ENCODE measurements at places on chromosomes 7 and 10.

DNA sequence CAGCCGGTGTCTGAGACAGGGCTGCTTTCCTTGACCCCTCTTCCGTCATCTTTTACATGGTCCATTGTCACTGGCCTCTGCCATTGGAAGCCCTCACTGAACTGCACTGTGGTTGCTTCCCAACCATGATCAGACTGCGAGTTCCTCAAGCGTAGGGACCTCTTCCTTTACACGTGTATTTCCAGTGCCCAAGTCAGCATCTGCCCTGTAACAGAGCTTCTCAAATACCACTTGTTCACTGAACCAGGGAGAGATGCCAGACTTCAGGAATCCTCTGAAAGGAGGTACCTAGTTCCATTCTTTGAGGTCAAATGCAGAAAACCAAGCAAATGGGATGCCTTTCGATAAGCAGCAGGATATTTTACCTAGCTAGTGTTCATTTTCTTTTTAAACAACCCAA is 145.1 kb downstream of the NRP1 start:
- no peak for DNase-seq

GRCh38 chr7:150631866-150632864 is at the start of gene GIMAP6:
Gene GIMAP6 (minus strand): TSS chr7:150632385. CDS start chr7:150630142, 2,243 bp downstream.
- DNase-seq: no peak

- DNase-seq: no peak
Measured at GRCh38 chr10:128398118-128398517, 271.9 kb upstream of the MKI67 start.

GRCh38 chr10:61089251-61089650 is 145.3 kb upstream of the RHOBTB1 start:
- DNase-seq: no peak

DNA sequence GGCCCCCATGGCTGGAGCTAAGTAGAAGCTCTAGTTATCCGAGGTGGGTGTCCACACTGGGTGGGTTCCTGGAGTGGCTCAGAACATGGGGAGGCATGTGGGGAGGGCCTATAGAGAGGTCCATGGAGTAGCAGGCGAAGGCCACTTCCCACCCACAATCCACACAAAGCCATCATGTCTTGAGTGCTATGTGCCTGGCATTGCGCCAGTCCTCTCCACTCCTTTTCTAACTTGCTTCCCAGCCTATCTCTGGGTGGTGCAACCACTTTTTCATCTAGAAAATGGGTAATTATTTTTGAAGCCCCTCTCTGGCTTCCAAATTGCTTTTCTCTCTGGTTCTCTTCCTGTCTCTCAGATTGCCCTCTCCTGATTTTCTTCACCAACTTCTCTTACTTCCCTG is 263.6 kb downstream of the PHTF2 start:
- DNase-seq: no peak

DNA sequence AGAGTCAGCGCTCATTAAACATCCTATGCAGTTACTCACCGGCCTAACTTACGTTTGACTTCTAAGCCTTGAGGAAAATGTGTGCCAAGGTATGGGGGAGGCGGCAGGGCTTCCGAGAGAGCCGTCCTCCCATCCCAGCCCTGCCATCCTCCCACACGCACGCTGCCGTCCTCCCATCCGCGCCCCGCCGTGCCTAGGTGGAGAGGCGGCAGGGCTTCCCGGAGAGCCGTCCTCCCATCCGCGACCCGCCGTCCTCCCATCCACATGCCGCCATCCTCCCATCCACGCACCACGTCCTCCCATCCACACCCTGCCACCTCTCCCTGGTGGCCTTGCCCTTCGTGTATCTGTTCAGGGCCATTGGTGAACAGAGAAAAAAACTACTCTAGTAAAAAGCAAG is 162.7 kb downstream of the PRKAG2 start:
- no peak for DNase-seq

DNA sequence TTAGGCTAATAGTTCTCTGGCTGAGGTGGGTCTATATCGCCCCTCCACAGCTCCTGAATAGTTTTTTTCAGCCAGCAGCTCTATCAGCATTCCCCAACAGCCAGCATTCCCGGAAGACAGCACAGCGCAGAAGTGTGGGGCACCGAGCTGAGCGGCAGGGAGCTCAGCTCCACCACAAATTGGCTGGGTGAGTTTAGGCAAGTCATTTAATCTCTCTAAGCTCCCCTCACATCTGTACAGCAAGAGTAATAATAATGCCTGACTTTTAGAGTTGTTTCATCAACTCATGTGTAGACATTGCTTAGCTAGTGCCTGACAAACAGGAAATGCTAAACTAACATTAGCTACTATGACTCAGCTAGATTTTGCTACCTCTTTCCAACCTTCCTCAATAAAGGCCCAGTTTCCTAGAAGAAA is 247.9 kb upstream of the PTN start:
- DNase-seq: peak; percentile 64

DNA sequence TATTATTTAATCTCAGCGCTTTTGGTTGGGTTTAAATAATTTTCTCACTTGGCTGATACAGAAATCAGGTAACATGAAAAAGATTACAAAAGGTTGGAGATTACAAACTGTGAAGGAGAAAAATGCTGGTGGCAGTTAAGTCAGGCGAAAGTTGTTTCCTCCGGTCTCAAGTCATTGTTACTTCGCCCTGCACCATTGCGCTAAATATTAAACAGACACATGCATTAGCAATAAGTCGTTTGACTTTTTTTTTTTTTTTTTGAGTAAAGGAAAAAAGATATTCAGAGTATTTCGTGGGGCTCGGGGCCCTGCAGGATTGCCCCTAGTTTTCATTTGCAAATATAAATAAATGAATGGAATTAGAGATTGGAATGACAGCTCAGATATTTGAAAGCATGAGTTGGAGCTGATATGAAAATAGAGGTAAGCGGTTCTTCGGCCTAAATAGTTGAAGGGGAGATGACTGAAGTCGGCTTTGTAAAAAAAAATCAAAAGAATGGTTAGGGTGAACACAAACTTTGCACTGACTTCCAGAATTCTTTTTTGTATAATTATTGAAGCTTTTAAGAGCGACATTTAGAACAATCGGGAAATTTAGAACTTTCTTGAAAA is 914 bp downstream of the SDHAF3 start:
- DNase-seq: peak; percentile 35

GRCh38 chr10:114720685-114721278 is 62.7 kb upstream of the ABLIM1 start:
- DNase-seq: no peak

- DNase-seq: peak; percentile 58
Measured at GRCh38 chr7:136923111-136923667, 54.7 kb downstream of the CHRM2 start.

- no peak for DNase-seq
Measured at GRCh38 chr7:100540073-100540723, 1.2 kb downstream of the AGFG2 start.

DNA sequence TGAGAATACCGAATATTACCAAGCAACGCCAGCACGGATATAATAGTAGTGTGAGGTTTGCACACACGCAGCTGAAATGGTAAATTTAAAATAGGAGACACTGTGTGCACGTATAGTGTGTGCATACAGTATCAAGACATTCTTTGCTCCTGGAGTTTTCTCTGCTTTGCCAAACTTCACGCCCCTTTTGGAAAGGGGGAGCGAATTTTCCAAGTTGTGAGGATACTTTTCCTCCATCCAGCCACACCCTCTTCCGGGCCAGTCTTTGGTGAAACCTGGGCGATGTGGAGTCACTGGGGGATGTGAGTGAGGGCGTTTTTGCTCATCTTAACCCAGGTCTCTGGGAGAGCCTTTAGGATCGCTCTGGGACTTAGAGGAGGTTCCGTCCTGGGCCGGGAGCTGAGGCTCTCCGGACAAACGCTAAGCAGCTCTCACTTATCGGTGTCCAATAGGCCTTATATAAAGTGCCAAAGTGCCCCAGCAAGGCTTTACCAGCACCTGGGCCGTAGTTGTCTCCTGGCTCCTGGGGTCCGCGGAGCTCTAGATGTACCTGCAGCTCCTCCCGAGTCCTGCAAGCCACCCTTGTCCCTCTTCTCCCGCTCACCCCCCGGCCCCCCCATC is 160.0 kb upstream of the MKI67 start:
- no peak for DNase-seq

- DNase-seq: no peak
Measured at GRCh38 chr10:131854579-131855335, 46.1 kb upstream of the PPP2R2D start.

DNA sequence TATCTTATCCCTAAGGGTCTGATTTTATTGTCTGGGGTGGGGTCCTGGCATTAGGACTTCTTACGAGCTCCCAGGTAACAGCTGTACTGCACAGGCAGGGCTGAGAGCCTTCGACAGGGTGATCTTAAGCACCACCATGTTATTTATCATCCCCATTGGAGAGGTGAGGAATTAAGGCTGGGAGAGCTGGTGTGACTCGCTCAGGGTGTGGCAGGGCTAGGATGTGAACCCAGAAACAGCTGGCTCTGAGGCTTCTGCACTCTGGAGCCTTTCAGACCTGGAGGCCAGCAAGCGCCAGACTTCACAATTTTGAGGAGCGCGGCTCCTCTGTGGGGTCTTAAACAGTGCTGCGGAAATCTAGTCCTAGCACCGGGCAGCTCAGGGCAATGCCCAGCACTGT is 27.4 kb upstream of the NDST2 start:
- no peak for DNase-seq

DNA sequence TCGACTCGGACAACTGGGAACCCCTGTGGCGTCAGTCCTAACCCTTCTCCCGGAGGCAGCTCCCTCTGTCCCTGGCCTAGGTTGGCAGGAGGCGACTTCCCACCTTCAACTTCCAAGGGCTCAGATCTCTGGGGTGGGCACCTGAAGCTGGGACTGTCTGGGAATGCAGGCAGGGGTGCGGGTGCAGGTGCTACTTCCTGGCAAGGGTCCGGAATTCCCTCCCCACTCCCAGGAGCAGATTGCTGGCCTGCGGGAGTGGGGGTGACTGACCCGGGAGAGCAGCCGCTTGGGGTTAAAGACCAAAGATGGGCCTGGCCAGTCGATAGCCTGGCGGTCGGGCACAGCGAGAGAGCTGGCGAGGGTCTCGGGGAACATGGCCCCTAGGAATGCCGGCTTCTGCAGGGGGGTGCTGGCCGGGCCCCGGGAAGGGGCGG is 387 bp downstream of the EPHA1 start:
- no peak for DNase-seq

- no peak for DNase-seq
Measured at GRCh38 chr10:10471758-10472157, 545.9 kb upstream of the CELF2 start.

DNA sequence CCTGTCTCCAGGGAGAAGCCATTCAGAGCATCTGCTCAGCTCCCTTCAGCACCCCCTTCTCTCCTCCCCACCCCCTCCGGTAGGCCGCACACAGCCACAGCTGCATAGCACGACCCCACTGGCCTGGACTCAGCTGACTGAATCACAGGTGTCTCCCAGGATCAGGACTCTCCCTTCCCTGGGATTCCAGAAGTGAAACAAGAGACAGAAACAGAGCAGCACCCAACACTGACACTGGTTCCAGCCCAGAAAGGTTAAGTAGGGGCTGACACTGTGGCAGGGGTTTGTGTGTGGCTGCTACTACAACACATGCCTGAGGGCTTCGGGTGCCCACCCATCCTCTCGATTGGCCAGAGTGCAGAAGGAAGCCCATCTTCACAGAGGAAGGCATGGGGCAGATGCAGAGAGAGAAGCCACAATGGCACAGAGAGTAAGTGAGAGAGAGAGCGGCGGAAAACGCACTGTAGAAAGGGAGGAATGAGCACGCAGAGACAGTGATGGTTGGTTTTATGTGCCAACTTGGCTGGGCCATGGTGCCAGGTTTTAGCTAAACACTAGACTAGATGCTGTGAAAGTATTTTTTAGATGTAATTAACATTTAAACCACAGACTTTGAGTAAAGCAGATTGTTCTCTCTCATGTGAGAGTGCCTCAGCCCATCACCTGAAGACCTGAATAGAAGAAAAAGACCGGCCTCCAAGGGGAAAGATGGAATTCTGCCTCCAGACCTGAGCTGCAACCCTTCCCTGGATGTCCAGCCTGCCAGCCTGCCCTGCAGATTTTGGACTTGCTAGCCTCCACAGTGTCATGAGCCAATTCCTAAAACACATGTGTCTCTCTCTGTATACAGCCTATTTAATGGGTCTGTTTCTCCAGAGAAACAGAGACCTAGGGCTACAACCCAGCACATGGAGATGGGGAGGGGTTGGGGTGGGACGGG is 107.5 kb downstream of the GRB10 start:
- DNase-seq: no peak

DNA sequence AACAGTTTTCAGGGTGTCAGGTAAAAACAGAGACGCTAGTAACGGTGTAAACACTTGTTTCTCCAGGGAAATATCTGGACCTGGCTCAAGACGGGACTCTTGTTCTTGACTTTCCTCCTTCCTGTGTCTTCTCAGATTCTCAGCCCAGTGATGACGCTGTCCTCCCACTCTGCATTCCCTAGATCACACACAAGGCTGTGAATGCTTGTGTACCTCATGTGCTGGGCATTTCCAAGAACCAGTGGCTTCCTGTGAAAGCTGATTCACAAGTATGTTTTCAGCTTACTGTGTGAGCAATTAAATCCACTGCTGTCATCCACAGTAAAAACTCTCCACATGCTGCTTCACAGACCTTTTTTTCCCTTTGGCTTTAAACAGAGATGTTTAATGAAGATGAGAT is 193.8 kb upstream of the DPP6 start:
- DNase-seq: no peak

DNA sequence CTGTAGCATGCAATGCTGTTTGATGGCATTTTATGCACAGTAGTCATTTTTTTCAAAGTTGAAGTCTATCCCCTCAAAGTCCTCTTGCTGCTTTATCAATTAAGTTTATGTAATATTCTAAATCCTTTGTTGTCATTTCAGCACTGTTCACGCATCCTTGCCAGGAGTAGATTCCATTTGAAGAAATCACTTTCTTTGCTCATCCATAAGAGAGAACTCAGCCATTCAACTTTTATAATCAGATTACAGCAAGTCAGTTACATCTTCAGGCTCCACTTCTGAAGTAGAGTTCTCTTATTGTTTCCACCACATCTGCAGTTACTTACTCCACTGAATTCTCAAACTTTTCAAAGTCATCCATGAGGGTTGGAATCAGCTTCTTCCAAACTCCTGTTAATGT is 32.3 kb downstream of the SDHAF3 start:
- DNase-seq: peak; percentile 28

- DNase-seq: no peak
Measured at GRCh38 chr10:61023053-61023452, 79.1 kb upstream of the RHOBTB1 start.

Measured in adipocyte (in vitro differentiated cells).